ENCODE measurements at places on chromosomes 13 and 19. TPM values are rescaled to one million over a fixed set of nuclear protein-coding genes. Genes with fewer than 3 reads are reported as not detected.

RXFP2 gene
- total RNA-seq, result not detected

CYP4F12 gene
- not detected for total RNA-seq

KIR2DL4 gene
- total RNA-seq, result not detected

TUBA3C gene
- not detected for total RNA-seq

LRRC8E gene
- 1.6 TPM for total RNA-seq

PSG6 gene
- not detected for total RNA-seq

NPAS1 gene
- 0.62 TPM for total RNA-seq

GRCh38 chr19:47598407-47599349 is 10.3 kb upstream of the BICRA start:
- peak; percentile 86 for DNase-seq

GRCh38 chr13:99614465-99614885 is 113.2 kb downstream of the TM9SF2 start:
- DNase-seq, result peak; percentile 45

GRCh38 chr13:50745542-50746115 is 97.9 kb downstream of the DLEU7 start:
- DNase-seq, result no peak

- DNase-seq, result no peak
These were observed 7.0 kb downstream of the PLVAP start for GRCh38 chr19:17370026-17370587.

- DNase-seq, result no peak
These were observed 96.1 kb downstream of the OXGR1 start for GRCh38 chr13:96898212-96898611.

DNA sequence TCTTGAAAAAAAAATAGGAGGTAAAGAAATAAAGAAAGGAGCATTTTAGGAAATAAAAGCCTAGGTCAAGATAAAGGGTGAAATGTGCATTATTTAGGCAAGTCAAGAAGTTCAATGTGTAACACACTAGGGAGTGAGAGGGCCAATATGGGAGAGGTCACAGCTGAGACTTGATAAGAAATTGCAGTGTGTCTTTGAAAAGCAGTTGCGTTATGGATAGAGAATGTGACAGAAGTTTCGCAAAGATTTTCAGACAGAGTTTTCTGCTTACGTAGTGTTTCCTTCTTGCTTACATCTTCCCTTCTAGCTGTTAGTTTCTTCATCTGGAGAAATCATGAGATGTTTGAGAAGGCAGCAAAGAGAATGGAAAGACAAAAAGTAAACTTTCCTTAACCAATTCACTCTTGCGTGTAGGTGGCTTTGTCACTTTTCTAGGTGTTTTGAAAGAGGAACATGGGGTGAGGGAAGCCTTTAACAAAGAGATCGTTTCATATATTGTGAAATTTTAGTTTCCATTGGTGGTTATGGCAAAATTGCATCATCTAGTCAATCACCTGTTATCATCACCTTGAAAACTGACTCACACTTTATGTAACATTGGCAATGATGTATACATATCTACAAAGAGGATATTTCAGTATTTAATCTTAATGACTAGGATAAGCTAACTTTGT is 975.5 kb downstream of the OLFM4 start:
- no peak for DNase-seq

DNA sequence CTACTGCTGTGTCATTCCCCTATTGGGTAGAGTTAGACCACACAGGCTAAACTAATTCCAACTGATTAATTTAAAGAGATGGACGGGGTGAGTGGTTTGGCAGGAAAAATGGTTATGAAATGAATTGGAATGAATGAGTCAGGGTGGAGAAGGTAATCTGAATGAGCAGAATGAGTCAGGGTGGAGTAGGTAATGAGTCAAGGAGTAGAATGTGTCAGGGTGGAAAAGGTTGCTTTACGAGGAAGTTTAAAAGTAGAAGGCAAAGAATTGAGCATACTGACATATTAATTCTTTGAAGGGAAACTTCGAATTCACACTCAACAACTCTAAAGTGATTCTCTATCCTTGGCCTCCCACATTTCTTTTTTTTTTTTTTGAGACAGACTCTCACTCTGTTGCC is 12.7 kb upstream of the ZNF121 start:
- peak; percentile 9 for DNase-seq

DNA sequence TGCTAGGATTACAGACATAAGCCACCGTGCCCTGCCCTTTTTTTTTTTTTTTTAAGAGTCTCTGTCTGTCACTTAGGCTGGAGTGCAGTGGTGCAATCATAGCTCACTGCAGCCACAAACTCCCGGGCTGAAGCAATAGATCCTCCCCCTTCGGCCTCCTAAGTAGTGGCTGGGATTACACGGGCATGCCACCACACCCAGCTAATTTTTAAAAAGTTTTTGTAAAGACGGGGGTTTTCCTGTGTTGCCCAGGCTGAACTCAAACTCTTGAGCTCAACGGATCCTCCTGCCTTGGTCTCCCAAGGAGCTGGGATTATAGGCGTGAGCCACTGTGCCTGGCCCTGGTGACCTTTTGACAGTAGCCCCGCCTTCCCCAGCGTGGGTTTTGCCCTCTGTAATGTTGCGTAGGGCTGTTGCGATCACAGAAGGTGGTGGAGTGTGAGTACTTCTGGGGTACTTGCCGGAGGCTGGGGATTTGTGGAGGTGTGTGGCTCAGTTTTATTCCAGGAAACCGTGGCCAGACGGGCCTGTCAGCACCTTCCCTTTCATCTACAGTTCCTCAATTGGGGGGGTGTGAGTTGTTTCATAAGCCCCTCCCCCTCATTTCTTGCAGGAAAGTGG is 11.6 kb upstream of the RETN start:
- no peak for DNase-seq
